ENCODE measurements at places on chromosomes 12 and 14.

DNA sequence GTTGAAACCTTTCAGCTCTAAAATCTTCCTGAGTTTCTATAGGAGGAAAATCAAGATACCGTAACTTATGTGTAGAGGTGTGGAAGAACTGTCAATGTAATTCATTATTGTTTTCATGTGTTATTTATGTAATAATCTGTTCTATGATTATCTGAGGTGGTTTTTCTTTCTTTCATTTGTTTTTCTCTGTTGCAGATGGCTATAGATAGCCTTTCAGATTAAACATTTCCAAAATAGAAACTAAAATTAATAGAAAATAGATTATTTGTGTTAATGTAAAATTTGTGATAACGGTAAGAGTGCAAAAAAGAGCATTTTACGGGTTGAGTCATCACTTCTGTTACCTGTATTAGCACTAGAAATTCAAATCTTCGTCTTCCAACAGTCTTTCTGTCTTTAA is 128.8 kb downstream of the SYNE2 start:
- DNase-seq: no peak

GRCh38 chr12:90079529-90080210 is 371.0 kb upstream of the ATP2B1 start:
- no peak for DNase-seq

DNA sequence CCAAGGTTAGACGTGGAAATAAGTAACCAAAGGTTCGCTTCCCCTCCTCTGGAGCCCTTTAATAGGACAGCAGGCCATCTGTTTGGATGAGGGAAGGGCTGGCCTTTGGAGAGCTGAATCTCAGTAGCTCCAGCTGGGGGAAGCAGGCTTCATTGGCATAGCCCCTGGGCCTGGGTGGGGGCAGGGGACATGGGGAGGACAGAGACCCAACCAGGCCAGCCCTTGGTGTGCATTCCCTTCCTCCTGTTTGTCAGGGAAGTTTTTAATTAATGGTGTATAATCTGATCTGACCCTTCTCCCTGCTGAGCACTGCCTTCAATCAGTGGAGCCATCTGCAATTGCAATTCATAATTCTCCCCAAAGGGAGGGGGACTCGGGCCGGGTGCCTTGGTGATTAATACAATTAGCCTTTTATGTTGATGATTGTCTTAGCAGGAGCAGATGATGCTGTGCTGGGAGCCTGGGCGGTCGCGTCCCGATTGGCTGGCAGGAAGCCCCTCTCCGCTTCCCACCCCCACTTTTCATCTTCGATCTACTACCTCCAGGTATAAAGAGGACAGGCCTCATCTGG is 6.4 kb downstream of the AQP6 start:
- peak; percentile 41 for DNase-seq

- DNase-seq: peak; percentile 44
These were observed 484.4 kb downstream of the ATP23 start for GRCh38 chr12:58425481-58426392.

- no peak for DNase-seq
These were observed 49.7 kb downstream of the MARK3 start for GRCh38 chr14:103434868-103435442.

- DNase-seq: no peak
These were observed 180.3 kb downstream of the ETV6 start for GRCh38 chr12:11829764-11830194.

DNA sequence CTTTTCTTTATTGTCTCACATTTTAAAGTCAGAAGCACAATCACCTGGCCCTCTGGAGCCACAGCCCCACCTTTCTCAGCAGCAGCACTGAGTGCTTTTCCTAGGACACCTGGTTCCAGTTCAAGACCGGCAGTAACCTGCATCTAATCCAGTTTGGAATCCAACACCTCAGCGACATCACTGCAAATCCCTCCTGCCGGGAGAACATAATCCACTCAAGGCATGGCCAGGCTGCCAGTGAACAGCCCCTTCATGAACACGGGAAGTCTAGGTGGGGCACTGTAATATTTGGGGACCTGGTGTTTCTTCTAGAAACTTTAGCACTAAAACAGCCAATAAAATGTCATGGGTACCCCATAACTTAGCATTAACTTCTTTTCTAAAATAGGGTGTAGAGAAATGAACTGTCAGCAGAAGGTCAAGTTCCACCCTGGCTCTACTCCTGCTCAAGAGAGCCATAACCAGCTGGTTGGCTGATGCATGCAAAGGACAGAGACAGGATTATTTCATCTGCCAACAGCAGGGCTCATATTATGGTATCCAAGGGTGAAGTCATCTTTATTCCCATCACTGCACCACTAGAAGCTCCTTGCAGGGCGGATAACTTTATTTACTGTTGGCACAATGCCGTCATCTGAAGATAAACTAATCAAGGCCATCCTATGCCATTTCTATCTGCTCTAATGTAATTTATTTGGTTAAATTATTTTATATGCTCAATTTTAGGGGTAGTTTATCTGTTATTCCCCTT is 76.7 kb downstream of the TTC7B start:
- peak; percentile 51 for DNase-seq

- no peak for DNase-seq
These were observed 30.7 kb downstream of the ISCA2 start for GRCh38 chr14:74524076-74524811.

DNA sequence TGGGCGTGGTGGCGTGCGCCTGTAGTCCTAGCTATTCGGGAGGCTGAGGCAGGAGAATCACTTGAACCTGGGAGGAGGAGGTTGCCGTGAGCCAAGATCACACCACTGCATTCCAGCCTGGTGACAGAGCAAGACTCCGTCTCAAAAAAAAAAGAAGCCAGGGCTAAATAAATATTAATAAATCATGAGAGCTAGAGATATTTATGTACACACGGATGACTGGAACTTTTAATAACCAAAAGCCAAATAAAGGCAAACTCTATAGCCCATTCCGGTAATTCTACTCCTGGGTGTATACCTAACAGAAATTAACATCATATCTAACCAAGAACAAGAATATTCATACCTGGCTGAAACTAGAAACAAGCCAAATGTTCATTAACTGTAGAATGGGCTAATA is 7.7 kb upstream of the TRAFD1 start:
- DNase-seq: no peak

DNA sequence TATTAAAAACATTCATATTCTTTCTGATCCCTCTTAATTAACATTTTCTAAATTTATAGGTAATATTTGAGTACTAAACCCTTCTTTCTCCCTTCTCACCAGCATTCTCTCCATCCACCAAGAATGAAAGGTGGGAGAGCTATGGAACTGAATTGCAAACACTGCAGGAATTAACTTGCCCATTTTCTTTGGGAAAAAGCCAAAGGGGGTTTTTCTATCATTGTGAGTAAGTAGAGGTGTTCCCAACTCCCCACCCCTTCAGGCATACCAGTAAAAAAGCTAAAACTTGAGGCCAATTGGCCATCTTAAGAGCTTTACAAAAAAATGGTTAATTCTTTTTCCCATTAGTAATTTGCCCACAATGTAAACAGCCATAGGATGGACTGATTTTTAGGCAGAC is 23.7 kb downstream of the PCNX1 start:
- no peak for DNase-seq

- no peak for DNase-seq
These were observed 2.9 kb downstream of the PRPF40B start for GRCh38 chr12:49626169-49626835.

DNA sequence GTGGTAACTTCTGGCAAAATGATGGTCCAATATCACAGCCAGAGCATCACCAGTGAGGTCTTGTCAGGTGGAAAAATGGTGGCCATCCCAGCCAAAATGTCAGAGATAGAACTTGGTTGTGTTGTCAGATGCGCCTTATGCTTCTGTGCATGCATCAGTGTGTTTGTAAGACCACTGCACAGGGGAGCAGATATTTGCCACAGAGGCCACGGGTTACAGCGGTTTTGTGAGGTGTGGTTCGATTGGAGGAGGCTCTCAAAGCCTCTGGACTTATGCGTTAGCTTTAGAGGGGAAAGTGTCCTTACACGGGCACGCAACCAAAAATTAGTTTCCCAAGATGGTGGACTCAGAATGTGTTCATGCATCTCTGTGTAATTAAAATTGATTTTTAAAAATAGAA is 243.8 kb downstream of the ADGRD1 start:
- DNase-seq: no peak

DNA sequence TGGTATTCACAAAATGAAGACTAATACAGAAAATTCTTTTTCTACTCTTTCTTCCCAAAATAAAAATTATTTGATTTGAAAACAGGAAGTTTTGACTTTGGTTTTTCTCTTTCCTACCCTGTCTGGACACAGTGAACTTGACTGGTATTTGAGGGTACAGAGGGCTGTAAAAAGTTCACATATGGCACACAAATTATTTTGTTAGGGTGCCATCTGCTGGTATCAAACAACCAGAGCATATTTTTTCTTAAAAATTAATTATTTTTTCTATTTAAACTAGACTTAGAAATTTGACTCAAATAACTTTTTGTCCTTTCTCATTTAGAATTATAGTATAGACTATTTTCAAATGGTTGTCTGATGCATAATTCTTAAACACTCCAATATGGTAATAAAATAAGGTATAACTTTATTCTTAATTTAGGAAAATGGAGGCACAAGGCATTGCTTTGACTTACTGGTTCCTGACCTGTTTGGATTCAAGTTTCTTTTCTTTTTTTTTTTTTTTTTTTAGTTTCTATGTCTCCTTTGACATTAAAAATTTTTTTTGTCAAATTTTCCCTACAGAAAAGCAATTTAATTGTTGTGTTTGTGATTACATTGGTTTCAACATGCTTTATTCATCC is 390.6 kb downstream of the PRKD1 start:
- DNase-seq: peak; percentile 79

GRCh38 chr12:77323788-77324415 is 258.5 kb upstream of the E2F7 start:
- no peak for DNase-seq

DNA sequence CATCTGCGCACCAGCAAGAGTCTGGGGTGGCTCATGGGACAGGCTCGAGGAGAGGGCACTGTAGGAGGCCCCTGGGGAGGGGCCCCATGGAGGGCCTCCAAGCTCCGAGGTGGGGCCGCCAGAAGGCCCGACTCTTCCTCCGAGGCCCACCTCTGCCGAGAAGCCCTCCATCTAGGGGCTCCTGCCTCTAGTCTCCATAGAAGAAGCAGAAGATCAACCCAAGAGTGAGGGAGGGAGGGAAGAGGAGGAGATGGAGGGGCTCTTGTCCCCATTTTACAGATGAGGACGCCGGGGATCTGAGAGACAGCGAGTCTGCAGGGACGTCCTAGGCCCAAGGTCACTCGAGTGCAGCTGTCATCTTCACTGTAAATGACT is 41.2 kb downstream of the DIO3 start:
- no peak for DNase-seq

DNA sequence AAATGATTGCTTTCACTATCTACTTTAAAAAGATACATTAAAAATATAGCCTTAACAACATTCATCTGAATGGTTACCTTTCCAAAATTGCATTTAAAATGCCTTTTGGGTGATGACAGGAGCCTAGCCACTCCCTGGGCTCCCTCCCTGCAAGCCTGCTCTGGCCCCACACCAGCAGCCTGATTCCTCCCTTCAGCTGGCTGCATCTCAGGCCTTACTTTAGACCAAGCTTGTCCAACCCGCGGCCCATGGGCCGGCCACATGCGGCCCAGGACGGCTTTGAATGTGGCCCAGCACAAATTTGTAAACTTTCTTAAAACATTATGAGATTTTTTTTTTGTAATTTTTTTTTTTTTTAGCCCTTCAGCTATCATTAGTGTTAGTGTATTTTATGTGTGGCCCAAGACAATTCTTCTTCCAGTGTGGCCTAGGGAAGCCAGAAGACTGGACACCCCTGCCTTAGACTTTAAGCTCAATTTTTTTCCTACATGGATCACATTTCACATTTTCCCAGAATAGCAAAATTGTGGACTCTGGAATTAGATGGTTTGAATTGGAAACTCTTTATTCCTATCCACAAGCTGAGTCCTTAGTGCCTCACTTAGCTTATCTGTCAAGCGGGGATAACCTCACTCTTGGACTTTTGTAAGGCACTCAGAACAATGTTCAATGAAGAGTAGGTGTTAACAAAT is 124.4 kb downstream of the MYRFL start:
- DNase-seq: no peak

GRCh38 chr12:119826661-119827445 is 50.3 kb downstream of the CIT start:
- no peak for DNase-seq

GRCh38 chr12:89672589-89672979 is 36.1 kb downstream of the ATP2B1 start:
- no peak for DNase-seq

- DNase-seq: no peak
These were observed 65.0 kb upstream of the FGD4 start for GRCh38 chr12:32334371-32334777.

- no peak for DNase-seq
These were observed 286.0 kb downstream of the ZFP36L1 start for GRCh38 chr14:68506645-68507419.

DNA sequence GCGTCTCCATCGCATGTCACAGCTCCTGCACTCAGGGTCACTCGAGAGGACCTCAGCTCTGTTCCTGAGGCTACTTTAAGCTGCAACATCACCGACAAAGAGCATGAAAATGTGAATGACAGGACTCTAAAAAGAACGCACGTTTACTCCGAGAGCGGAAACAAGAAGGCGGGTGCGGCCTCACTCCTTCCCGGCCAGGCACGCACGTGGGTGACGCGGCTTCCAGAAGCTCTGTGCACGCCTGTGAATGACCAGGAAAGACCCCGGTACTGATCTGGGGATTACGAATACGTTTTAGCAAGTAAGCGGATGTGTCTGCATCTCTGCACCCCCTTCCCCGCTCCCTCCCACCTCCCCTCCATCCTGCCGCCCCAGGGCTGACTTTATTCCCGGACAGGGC is 15.2 kb upstream of the GALNT9 start:
- DNase-seq: no peak

DNA sequence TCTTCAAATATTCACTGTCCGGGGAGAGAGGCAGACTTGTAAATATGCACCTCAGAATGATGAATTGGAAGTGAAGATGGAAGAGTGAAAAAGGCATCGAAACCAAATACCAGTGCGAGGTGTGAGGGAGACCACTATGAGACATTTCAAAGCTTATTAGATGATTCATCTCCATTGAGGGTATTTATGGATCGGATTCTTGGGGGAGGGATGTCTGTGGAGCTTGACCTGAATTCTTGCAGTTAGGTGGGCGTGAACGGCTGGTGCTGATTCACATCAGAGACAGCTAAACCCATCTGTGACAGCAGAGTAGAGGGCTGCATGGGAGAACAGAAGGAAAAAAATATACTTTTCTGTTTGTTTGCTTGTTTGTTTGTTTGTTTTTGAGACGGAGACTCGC is 677.2 kb downstream of the AACS start:
- no peak for DNase-seq

GRCh38 chr14:88481794-88482193 is 73.0 kb downstream of the PTPN21 start:
- DNase-seq: no peak

DNA sequence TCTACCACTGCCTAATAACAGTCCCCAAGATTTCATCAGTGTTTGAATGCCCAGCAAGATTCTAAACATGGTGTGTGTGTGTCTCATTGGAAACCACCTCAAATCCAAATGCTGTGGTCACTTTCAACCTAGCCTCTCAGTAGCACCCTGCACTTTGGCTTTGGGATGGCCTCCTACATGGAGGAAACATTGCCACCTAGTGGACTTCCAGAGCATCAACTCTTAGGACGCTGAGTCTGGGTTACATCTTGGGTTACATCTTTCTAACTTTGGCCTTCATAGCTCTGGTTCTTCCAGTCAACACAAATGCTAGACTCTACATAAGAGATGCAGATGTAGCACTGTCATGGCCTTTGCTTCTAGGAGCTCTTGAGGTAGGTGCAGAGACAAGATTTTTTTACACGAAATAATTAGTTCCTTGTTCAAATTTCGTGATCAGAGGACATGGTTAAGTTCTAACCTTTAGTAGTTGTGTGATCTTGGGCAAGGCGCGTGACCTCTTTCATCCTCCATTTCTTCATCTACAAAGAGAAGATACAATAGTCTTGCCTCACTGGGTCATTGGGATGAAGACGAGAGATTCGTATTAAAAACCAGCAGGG is 113.5 kb upstream of the VASH1 start:
- peak; percentile 72 for DNase-seq

Data from NCI-H2171 treated with DMSO at 0.1 percent for 48 hours (cell line).